ENCODE measurements at places on chromosomes 13 and 19.

DNA sequence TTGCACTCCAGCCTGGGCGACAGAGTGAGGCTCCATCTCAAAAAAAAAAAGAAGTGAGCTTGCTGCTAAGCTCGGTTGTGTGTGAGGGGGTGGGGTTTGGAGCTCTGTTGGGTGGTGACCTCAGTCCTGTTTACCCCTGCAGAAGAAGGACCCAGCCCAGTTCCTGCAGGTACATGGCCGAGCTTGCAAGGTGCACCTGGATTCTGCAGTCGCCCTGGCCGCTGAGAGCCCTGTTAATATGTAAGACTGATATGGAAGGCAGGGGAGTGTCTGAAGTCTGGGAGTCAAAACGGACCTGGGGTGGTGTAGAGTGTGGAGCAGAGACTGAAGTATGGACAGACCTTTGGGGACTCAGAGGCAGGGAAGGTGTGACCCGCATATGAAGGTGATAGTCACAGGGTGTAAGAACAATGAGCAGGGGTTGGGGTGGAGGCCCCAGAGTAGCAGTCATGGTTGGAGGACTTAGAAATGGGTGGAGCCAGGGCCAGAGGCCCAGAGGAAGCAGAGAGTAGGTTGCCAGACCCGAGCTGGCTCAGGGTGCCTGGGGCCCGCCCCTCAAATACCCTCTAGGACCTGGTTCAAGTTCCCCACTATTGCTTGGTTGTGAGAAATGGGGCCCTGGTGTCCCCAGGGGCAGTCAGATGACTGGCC lies 13.2 kb downstream of the CLASRP start:
- no peak for DNase-seq

DNA sequence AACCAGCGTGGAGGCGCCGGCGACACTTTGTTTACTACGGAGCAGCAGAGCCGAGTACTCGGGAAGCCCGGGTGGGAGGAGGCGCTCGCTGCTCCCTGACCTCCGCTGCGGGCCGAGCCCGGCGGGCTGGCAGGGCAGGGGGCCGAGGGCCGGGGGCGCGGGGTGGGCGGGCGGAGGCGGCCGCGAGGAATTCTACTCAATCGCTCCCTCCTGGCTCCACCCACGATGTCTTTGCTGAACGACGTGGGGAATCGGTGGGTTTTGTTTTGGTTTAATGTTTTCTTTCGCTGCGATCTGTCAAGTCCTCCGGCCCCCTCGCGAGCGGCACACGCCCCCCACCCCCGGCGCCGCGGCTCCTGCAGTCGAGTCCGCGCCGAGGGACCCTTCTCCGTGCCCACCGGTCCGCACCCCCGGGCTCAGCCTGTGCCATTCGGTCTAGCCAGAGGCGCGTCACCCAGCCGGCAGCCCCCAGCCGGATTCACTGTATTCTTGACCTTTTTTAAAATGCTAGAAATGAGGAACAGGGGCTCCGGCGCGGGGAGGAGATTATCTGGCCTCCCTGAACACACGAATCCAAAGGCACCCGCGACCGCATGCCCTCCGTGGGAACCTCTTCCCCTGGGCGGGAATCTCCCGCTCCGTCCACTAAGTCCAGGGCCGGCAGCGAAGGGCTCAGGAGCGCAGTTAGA lies 636 bp upstream of the FOXO1 start:
- DNase-seq = no peak

- DNase-seq = peak; percentile 68
Observed at GRCh38 chr19:10505583-10506229, 2.5 kb upstream of the KEAP1 start.

- no peak for DNase-seq
Observed at GRCh38 chr13:110245416-110245899, 61.5 kb downstream of the COL4A1 start.

- DNase-seq = no peak
Observed at GRCh38 chr19:566403-566802, 6.0 kb upstream of the BSG start.

- no peak for DNase-seq
Observed at GRCh38 chr13:27599096-27599495, 21.2 kb downstream of the LNX2 start.

- DNase-seq = no peak
Observed at GRCh38 chr19:44430956-44431355, 17.3 kb downstream of the ZNF229 start.

DNA sequence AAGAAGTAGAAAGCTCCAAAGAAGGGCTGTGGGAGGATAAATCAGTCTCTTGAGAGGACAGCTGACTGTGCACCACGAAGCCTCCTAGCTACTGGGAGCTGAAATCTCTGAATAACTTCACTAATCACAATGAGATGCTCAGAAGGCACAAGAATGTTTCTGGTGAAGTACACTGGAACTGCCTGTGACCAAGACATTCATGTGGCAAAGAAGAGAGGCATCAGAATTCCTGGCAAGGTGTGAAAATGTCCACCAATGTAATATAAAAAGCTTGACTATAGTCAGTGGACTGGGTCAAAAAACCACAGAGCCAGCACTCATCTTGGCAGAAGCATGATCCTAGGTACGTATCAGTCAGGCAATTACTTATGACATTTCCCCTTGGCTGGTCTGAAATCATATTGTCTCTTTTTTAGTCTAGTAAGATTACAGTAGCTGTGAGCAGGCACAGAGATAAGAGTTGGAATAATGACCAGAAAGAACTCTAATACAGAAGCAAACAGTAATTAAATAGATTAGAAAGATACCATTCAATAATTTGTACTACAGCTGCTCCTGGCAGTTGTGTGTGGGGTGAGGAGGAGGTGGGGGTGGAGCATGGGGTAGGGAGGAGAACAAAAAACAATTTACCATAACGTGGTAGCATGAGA lies 434.7 kb downstream of the DIAPH3 start:
- no peak for DNase-seq

DNA sequence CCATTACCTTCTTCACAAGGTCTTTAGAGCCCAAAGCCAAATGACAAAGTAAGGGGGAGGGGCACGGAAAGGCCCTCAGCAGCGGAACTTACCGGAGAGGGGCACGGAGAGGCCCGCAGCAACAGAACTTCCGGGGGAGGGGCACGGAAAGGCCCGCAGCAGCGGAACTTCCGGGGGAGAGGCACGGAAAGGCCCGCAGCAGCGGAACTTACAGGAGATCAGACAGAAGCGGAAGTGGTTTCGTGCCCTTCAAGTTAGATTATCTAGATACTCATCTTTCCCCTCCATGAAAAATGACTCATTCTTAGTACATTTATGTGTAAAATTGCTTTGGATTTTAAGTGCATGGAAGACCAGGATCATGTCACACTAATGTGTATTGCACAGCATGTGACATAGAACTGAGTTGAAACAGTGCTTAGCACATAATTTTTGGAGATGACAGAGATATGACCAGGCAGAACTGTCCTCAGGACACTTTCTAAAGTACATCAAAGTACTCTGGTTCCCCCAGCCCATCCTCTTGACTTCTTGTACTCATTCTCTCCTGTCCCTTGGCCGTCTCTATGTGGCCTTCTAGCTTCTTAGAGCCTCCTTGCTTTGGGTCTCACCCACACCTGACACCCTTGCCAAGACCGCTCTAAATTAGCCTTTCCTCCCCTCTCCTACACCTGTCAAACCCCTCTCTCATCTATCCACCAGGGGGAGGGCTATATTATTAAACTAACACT lies 25.7 kb upstream of the TPTE2 start:
- peak; percentile 53 for DNase-seq

DNA sequence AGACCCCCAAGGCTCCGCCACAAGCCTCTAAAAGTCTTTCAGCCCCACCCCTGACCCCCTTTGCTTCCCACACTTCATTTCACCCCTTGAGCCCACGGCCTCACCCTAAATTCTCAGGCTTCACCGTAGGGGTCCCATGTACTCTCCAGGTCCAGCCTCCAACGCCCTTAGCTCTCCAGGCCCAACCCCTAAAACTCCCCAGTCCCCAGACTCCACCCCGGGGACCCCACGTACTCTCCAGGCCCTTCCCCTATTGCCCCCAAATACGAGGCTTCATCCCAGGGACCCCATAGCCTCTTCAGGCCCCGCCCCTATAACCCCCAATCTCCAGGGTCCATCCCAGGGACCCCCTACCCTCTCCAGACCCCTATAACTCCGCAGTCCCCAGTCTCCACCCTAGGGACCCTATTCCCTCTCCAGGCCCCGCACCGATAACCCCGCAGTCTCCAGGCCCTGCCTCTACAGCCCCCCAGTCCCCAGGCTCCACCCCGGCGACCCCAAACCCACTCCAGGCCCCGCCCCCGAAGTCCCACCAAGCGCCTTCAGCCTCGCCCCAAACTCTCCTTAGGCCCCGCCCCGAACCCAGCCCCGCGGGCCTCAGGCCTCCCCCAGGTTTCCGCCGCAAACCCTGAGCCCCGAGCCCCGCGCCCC lies 619 bp downstream of the MED16 start:
- no peak for DNase-seq

GRCh38 chr19:9848060-9848459 lies 12.9 kb downstream of the PIN1 start:
- DNase-seq = peak; percentile 18

DNA sequence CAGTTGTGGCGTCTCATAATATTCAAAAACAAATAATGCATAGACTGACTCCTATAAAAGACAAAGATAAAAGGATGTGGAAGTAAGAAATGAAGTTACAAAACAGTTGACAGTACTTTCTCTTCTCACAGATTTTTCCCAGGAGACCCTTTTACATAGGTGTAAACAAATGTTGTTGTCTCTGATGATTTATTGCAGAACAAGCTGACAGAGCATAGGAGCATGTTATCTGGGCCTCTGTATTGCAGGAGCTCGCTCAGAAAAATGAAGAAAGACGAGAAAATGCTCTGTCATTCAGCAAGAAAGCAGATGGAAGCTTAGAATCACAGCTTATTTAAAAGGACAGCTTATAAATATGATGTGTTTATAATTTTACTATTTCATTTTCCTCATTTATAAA lies 353.6 kb upstream of the GPC6 start:
- no peak for DNase-seq

GRCh38 chr13:18952225-18953016 lies 229.2 kb downstream of the TUBA3C start:
- DNase-seq = no peak

GRCh38 chr19:6963937-6964336 lies 57.3 kb downstream of the MBD3L2B start:
- peak; percentile 18 for DNase-seq

GRCh38 chr13:83327091-83327490 lies 555.2 kb downstream of the SLITRK1 start:
- DNase-seq = no peak

GRCh38 chr13:31009166-31009565 lies 76.7 kb downstream of the TEX26 start:
- DNase-seq = no peak

DNA sequence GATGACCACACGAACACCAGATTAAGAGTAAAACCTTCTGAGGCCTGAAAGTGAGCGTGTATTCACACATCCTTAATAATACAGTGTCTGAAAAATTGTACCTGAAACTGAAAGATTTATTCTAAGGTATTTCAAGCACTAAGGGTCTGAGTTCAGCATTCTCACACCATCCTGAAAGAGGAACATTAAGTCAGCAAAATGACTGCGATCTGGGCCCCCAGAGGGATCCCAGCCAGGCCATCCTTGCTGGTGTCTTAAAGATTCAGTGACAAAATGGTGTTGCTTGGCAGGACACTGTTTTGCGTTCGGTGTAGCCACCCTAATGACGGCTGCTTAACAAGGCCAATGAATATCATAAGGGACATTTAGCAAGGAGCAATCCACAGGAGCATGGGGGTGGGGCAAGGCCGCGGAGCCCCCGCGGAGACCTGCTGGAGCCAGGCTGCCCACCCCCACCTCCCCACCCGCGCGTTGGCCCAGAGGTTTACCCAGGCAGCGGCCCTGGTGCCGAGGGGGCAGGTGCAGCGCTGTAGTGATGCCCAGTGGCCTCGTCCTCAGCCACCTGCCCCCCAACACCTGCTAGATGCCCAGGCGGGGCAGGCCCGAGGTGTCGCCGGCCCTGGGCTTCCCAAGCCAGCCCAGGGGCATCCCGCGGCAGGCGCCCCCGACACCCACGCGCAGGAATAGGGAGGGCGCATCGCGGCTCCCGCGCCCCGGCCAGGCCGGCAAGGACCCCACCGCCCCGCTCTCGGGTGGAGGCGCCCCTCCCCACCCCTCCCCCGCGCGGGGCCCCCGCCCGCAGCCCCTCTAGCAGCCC lies 742 bp downstream of the NALCN start:
- no peak for DNase-seq

- no peak for DNase-seq
Observed at GRCh38 chr13:91228108-91228507, 119.4 kb upstream of the MIR17HG start.

DNA sequence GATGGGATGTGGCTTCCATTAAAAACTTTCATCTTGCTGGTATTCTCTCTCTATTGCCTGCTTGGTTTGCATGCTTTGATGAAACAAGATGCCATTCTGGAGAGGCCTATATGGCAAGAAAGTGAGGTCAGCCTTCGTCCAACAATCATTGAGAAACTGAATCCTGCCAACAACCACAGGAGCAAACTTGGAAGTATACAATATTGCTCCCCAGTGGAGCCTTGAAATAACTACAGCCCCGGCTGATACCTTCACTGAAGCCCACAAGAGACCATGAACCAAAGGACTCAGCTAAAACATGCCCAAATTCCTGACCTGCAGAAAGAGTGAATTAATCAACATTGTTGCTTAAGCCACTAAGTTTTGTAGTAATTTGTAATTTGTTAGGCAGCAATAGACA lies 82.5 kb upstream of the FGF14 start:
- DNase-seq = no peak

- DNase-seq = no peak
Observed at GRCh38 chr19:42174958-42175734, 42.3 kb downstream of the DEDD2 start.

- no peak for DNase-seq
Observed at GRCh38 chr13:114311387-114311786, 2.9 kb upstream of the CHAMP1 start.

DNA sequence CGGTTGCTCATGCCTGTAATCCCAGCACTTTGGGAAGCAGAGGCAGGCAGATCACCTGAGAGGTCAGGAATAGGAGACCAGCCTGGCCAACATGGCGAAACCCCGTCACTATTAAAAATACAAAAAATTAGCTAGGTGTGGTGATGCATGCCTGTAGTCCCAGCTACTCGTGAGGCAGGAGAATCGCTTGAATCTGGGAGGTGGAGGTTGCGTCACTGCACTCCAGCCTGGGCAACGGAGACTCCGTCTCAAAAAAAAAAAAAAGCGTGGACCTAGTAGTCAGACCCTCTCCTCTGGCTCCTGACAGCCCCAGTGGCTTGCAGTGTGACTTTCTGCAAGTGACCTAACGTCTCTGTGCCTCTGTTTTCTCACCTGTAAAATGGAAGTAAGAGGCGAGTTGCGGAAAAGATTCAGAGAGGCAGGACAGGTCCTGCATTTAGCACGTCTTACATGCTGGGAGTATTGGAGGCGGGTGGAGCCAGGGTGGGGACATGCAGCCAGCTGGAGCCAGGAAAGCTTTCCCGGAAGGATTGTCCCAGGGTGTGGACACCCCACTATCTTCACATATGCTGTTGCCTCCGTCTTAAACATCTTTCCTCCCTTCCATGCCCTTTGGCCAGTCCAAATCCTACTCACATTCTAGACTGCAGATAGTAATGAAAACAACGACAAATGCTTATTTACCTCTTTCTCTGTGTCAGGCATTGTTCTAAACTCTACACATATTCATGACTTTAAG lies 2.9 kb downstream of the TUBB4A start:
- DNase-seq = no peak
